NCI-H2171 (cell line): ENCODE measurements at places on chromosomes 4 and X.

- no peak for DNase-seq
Measured at GRCh38 chr4:108398316-108398715, 222.1 kb upstream of the RPL34 start.

- DNase-seq, result no peak
Measured at GRCh38 chrX:112577146-112577545, 102.6 kb downstream of the LHFPL1 start.

- peak; percentile 15 for DNase-seq
Measured at GRCh38 chrX:130393451-130394074, 8.1 kb upstream of the GPR119 start.

DNA sequence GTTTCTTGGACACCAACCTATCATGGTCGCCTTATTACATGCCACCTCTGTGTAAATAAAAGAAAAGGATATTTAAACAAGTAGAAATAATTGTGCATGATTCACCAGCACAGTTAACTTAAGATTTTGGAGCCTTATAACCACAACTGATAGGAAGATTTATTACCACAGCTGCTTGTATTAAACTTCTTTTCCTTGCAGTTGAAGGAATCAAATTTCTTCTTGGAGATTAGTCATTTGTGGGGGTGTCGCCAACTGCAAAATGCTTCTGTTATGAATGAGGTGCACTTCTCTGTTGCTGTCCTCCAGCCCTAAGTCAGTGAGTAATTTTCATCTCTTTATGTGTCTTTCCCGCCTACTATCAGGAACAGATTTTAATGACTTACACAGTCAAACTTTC is 73.3 kb downstream of the OR13H1 start:
- no peak for DNase-seq

DNA sequence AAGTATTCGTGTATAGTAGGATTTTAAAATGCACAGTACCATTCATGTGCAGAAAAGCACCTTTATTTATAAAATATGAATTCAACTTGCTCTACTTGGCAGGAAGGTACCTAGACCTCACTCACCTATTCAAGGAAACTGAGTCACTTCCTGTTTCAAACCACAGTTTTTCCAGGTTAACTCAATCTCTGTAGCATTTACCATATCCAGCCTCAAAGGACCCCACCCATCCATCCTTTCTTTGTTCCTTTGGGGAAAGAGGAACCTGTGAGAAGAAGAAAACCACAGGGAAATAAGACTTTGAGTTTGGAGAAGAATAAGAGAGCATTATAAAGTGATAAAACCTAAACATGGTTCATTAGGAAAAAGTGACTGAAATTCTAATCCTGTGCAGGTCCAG is 250.7 kb downstream of the CBR4 start:
- DNase-seq, result no peak

DNA sequence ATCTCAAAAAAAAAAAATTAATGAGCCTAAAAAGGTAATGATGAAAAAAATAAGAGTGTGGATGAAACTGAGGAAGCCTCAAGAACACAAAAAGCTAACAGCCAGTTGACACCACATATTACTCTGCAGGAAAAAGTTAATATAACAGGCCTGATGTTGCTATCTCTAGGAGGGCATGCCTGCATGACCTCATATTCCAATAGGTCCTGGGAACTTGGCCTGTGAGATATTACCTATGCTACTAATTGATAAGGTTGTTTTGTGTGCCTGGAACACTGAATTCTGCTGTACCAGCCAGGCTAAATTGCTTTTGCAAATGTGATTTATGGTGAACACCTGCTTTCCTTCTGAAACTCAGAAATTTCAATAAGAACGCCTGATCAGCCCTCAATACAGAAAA is 15.9 kb downstream of the SLC9A7 start:
- no peak for DNase-seq

- no peak for DNase-seq
Measured at GRCh38 chrX:55839485-55839884, 121.9 kb downstream of the RRAGB start.

DNA sequence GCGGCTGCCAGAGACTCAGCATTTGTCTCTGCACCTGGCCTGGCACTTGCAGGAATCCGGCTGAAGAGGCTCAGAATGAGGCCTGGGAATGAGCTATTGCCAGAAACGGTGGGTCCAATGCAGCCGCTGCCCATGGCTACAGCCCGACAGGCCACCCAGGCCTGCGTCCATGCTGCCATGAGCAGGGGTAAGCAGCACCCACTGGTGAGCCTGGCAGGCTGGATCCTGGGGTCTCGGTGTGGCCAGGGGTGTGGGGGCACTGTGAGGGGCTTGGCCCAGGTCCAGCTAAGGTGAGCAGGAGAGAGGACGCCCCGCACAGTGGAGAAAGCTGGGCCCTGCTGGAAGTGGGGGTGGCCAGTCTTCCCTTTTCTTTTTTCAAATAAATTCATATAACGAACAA is 60.3 kb upstream of the MXD4 start:
- no peak for DNase-seq

GRCh38 chr4:88674979-88675378 is 22.6 kb downstream of the NAP1L5 start:
- no peak for DNase-seq

GRCh38 chrX:125765347-125765746 is 400.7 kb downstream of the DCAF12L2 start:
- no peak for DNase-seq

DNA sequence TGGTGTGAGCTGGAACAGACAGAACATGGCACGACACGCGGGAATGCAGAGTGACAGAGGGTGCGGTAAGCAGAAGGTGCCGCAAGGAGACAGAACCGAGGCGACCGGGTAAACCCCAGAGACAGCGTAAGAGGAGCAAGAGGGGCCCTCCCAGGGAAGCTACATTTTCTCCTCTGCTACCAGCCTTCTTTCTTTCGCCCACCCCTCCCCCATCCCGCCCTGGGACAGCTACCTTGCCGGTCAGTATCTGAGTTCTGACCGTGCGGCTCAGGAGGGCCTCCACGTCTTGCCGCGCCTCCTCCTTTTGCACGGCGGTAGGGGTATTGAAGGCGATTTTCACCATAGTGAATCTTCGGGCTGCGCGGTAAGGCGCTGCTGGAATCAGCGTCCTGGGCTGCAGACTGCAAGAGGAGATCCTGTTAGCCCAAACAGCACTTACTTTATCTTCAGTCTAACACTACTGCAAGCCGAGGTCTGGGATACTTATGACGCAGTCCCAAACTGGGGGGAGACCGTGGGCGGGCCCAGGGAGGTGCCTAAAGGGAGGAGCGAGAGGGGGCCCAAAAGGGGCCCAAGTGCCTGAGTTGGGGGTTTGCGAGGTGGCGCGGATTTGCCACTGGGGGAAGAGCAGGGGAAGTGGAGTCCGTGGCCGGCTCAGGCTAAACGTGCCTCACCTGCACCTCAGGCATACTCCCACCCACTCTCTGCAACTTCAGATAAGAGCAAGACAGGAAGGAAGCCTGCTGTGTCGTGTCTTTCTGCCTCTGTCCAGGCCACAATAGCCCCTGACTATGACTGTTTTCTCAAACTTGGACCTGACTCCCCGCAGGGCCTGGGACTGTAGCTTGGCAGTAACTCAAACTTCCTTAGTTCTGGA is at the start of gene ITM2A:
Gene ITM2A (minus strand): TSS at position 462 of the 877 bp plus-strand sequence. CDS start 119 bp downstream, at position 343.
- DNase-seq, result no peak

GRCh38 chr4:1072830-1073446 is 40.4 kb downstream of the RNF212 start:
- no peak for DNase-seq

DNA sequence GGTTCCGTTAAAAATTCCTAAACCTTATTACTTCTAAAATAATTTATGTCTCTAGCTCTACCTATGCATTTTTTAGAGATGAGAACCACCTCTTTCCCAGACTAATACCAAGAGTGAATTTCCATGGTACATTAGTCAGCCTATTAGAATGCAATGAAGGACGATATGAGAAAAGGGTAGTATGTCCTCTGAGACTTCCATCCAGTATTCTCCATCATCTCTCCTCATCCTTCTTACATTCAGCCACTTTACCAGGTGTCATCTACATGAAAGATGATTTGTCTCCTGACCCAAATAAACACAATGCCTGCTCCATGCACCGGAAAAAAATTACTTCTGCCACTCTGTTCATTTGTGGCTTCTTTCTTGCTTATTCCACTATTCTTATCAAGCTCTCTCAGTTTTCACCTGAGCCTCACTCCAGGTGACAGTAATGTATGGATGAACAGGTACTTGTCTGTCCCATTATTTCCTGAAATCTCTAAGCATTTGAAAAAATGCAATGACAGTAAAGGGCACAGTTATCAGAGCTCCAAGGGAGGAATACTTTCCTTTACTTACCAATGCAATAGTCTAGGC is 97.9 kb downstream of the MAB21L2 start:
- no peak for DNase-seq

GRCh38 chr4:153507310-153508073 is 41.3 kb downstream of the TMEM131L start:
- DNase-seq, result no peak

GRCh38 chr4:166078955-166079354 is 205.9 kb downstream of the TLL1 start:
- DNase-seq, result no peak

- no peak for DNase-seq
Measured at GRCh38 chr4:76581077-76581962, 146.3 kb downstream of the SHROOM3 start.

- no peak for DNase-seq
Measured at GRCh38 chrX:20005883-20006282, 15.0 kb upstream of the BCLAF3 start.

DNA sequence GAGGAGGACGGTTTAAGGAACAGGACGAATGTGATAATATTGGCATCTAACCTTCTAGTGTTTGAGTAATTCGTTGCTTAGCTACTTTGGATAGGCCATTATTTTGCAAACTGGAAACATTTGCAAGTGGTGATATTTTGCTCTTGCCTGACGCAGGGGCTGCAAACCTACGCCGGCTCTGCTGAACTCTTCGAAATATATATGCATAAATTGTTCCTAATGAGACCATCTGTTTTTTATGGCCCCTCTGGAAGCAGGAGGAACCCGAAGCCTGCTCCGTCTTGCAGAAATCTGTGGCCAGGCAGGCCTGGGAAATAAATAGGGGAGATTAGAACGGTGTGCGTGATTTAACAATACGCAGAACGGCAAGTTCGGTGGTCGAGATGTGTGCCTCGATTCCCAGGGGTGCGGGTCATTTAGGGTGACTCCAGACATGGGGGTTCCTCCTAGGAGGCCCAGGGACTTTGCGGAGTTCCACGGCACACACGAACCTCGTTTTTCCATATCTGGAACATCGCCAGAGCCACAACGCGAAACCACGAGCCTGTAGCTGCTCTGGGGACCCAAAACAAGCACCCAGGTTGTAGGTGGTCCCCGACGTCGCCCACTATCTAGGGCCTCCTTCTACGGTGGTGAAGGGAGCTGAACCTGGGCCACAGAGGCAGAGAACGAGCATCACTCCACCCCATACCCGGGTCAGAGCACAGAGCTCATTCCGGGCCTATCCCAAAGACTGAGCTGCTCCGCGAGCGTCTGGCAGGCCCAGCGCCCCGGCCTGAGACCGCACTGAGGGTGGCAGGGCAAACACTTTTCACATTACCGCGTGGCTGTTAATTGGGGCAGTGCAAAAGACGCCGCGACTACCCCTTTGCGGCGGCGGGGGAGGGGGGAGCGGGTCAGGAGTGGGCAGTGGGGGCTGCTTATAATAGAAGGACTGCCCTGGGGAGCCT is 89.7 kb downstream of the BCOR start:
- DNase-seq, result peak; percentile 22

GRCh38 chr4:6250235-6250983 is 19.2 kb upstream of the WFS1 start:
- DNase-seq, result peak; percentile 5

- no peak for DNase-seq
Measured at GRCh38 chrX:26651755-26652154, 435.8 kb downstream of the MAGEB5 start.

DNA sequence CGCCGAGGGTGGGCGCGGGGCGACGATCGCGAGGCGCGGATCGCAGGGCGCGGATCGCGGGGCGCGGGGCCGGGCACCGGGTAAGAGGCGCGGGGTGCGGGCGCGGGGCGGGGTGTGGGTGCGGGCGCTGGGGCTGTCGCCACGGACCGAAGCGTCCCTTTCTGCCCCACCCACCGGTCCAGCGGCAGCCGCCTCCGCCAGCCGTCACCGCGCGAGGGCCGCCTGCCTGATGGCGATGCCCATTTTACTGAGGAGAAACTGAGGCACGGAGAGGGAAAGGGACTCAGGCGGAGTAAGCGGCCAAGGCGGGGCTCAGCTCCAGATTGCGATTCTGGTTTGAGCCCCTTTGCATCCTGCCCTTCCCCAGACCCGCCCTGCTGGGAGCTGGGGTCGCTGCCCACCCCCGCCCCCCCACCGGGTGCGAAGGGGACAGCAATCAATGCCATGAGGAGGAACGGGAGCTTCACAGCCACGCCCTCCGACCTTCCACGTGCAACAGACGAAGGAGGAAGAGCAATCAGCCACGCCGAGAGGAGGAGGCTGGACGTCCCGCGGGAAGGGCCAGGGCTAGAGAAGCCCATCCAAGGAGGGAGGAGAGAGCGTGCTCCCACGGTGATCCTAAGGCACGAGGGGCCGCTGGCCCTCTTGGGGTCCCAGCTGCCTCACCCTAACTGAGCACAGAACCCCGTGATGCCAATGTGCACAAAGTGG is 10.9 kb upstream of the MAN2B2 start:
- DNase-seq, result no peak

DNA sequence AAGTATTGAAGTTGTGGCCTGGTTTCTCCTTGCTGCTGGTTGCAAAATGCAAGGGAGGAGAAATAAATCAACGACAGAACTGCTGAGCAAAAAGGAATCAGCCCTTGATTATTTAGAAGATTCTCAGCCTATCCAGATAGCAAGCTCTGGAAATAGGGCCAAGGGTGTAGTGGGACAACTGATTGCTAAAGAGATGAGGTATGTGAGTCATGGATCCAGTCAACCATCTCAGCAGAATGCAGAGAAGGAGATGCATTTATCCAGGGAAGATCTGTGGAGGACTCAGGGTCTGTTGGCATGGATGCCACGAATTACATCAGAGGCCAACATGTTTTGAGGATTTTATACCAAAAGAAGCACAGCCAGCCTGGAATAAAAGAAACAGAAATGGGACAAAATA is 36.7 kb downstream of the FOXR2 start:
- DNase-seq, result no peak

- DNase-seq, result no peak
Measured at GRCh38 chr4:37908488-37909331, 17.8 kb downstream of the TBC1D1 start.

DNA sequence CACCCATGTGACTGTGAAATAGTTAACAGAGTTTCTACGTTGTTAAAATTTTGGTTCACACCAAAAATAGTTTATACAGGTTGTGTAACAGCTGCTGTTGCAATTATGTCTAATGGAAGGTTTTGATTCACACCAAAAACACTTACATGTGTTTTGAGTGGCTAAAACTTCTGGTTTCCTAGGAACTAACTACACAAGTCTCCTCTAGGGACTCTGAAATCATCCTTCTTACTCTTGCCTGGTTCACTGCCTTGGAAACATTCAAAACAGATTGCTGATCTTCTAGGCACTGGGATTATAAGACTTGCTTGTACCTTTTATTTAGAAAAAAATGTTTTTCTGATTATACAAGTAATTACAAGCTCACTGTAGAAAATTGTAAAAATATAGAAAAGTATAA is 14.9 kb upstream of the MORC4 start:
- no peak for DNase-seq

DNA sequence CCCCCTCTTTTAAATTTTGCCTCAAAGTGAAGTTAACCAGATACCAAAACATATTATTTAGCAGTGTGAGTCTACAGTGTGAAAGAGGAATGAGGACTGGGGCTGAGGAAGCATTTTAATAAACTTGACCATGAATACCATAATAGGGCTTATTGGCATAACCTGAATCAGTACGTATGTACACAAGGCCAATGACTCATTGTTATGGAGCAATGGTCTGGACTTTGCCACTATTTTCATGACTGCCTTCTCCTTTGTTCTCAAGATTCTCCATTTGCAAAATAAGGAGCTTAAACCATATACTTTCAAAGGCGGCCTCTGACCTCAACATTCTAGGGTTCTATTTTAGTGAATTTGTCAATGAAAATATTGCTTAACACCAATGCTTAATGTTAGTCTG is 102.8 kb upstream of the OR13H1 start:
- DNase-seq, result no peak
